ENCODE measurements at places on chromosomes 11 and 22.

- no peak for DNase-seq
Measured at GRCh38 chr11:34239465-34240149, 118.2 kb downstream of the ABTB2 start.

DNA sequence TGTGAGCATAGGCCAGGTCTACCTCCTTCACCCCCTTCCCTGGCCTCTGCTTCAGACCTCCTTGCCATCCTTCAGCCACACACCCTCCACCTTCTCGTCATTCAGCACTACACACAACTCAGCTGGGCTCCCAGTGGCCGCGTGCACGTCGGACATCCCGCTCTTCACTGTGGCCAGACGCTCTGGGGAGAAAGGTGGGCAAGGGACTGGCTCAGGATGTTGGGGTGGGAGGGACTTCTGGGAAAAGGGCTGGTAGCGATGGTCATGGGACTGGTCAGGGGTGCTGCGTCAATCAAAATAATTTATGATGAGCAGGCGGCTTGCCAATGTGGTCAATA, 11.6 kb downstream of the IGSF22 start:
- DNase-seq = no peak

DNA sequence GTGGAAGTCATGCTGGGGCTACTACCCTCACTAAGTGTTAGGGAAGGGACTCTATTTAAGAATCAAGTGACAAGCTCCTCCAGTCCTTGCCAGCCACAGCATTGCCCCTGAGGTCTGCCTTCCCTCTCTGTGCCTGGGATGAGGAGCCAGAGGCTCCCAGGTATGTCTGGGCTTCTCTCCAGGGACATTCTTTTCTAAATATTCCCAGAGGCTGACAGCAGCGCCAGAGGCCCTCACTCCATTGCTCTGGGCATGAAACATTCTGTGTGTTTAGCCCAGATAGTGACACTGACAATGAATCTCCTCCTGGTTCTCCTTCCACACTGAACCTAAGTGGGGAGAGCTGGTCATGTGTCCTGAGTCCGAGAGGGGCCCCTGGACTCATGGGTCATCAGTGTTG, 2.2 kb downstream of the OR51E1 start:
- DNase-seq = no peak

- peak; percentile 16 for DNase-seq
Measured at GRCh38 chr22:25172153-25172552, 27.5 kb upstream of the CRYBB3 start.

Data from stimulated activated CD4-positive, alpha-beta T cell treated with anti-CD3 and anti-CD28 coated beads, Interleukin-12 subunit alpha, Interleukin-12 subunit beta, amount 100 ng/mL, for 4 hours (primary cell).